Cortex of kidney (tissue), 1 donor: ENCODE measurements at places on chromosomes 7 and 10.

DNA sequence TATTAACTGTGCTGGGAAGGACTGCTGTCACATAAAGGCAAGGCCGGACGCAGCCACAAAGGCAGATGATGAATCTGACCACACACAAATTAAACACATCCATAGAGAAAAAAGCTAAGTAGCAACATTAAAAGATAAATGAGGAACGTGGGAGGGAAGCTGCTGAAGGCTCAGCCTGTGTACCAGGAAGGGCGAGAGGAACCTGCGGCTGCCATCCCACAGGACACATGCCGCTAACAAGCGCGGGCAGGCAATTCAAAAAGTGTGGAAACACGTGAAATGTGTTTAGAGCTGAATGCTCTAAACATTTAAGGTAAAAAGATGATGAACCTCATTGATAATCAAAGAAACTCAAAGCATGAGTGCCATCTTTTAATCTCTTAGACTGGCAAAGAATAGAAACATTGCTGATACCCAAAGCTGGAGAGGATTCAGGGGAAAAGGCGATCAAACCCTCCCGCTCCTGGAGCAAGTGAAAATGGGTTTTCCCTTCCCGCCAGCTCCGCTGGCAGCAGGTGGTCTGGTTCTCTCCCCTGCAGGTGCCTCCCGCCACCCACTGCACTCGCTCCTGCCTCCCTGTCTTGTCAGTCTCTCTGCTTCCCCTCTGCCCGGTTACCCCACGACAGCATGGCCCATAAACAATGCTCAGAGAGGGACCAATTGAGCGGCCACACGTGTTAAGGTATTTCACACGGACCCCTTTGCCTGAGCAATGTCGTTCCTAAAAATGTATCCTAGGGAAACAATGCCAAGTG lies 4.2 kb downstream of the STK32C start:
- DNase-seq = no peak

- no peak for DNase-seq
These were observed 76.3 kb upstream of the CAMK2B start for GRCh38 chr7:44401692-44402091.

- no peak for DNase-seq
These were observed 8.2 kb upstream of the DDIT4 start for GRCh38 chr10:72265508-72265907.

GRCh38 chr10:102775935-102776669 lies 32.4 kb downstream of the WBP1L start:
- no peak for DNase-seq

DNA sequence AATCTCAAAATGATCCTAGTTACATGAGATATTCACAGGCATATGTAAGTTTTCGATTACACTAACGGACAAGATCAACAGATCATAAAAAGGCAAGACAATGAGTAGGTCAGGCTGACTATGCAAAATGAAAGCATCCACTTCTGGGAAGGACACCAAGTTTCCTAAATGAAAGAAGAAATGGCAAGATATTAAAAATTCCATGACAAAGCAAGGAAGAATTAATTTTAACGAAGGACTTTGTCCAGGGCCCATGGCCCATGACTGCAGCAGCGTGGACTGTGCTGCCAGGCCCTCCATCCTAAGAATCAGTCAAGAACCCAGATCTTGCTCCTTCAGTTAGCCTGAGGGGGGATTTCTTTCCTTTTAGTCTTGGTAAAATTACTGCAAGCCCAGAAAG lies 182.4 kb upstream of the FRMD4A start:
- no peak for DNase-seq

GRCh38 chr10:132610071-132610701 lies 72.6 kb downstream of the INPP5A start:
- DNase-seq = no peak

DNA sequence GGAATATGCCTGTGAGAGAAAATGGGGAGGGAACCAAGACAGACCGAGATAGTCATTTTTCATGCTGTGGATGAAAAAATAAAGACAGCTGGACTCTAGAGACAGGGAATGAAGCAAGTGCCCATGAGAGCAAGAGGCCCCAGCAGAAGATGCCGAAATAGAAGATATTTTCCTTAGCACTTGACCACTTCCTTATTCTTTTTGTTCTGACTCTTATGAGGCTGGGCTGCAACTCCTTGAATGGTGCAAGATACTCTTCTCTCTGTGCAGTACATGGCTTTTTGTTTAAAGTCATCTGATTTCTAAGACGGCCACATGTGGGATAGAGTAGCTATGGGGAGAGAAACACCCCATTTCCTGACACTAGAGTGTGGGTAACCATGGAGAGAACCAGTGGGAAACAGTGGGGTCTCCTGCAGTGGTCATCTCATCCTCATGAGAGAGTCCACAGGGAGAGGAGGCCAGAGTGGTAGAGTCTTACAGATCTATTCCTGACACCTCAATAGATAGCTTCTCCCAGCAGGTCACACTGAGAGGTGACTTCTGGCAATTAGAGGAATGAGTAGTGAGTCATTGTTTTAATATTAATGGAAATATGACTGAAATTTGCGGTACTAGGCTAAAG lies 18.0 kb upstream of the VCL start:
- DNase-seq = no peak

GRCh38 chr10:133614830-133615580 lies 11.6 kb downstream of the FRG2B start:
- DNase-seq = no peak

DNA sequence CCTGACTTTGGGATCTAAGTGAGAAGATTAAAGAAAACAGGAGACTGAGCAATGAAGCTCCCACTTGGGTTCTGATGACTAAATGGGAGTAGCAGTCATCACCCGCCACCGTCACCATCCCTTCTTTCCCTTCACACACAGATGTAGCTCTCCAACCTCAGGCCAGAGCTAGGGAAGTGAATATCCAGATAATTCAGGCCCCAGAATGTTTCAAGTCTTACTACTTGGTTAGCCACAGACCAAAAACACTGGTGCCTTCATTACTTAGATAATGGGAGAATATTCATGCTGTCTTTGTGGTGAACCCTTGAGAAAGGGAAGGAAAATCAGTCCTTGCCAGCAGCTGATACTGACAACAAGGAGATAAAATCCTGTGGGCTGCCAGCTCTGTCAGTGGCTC lies 100.7 kb downstream of the OSBPL3 start:
- no peak for DNase-seq

- no peak for DNase-seq
These were observed 21.4 kb upstream of the RAPGEF5 start for GRCh38 chr7:22378199-22378980.

- no peak for DNase-seq
These were observed 33.7 kb upstream of the C7orf33 start for GRCh38 chr7:148556892-148557291.

- DNase-seq = no peak
These were observed 28.8 kb downstream of the XPNPEP1 start for GRCh38 chr10:109894516-109894915.

DNA sequence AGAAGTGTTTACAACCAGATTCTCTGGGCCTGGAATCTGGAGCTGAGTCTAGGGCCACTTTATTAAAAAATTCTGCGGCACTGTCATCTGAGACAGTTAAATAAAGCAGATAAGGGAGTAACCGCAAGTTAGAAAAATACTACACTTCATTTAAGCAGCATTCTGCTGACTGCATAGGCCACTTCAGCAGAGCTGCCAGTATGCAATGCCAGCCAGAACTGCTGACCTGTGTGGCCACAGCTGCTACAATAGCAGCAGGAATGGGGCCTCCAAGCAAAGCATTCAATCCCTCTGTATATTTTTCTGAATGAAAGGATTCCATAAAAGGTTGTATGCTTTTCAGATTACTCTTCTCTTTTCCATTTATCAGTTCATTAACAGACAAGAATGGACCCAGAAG lies 136.0 kb downstream of the COL28A1 start:
- DNase-seq = no peak

GRCh38 chr7:87784424-87784823 lies 91.7 kb downstream of the SLC25A40 start:
- no peak for DNase-seq

GRCh38 chr10:71622154-71622526 lies 97.4 kb downstream of the C10orf105 start:
- DNase-seq = no peak

- no peak for DNase-seq
These were observed 91.5 kb upstream of the CUX1 start for GRCh38 chr7:101725921-101726320.

GRCh38 chr7:80379034-80379982 lies 132.6 kb downstream of the GNAT3 start:
- DNase-seq = no peak

DNA sequence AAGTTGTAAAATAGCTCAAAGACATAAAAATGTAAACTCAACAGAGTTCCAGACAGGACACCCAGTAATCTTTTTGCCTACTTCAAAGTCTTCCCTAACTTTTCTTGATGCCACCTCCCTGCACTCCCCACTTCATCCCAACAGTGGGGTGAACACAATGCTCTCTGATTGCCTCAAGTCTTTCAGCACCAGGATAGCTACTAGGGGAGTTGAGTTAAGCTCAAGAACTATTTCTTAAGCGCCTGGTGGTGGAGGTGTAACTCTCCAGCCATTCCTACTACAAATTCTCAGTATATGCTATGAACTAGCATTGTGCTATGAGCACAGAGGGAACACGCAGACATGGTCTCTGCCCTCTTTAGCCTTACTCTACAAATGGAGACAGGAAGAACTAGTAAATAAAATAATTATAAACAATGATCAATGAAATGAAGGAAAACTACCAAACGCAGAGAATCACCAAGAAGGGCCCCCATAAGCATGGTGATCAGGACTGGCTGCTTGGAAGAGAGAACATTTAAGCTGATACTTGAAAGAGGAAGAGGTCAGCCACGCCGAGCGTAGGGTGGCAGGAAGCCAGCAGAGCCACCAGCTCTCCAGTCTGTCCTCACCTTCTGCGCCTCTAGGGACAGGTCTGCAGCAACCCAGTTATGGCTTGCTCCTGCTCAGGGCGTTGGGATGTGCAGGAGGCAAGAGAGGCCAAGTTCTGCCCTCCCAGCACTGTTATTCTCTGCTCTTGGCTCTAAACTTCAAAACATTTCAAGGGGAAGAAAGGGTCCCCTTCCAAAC lies 16.7 kb upstream of the FRA10AC1 start:
- DNase-seq = no peak

DNA sequence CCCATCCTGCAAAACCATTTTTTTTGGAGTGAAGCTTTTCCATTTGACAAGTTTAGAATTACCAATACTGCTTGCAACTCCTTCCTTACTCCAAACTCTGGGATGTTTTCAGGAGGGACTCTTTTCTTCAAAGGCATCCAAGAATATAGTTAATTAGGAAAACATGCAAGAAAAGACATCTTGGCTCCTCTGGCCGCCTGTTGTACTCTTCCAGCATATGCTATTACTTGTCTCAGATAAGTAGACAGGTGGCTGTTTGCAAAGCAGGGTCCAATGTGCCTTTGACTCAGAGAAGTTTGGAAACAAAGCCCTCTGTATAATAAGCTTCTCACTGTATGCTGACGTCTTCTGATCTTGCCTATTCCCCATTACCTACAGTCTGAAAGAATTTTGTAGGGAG lies 746.5 kb downstream of the AUTS2 start:
- DNase-seq = no peak

DNA sequence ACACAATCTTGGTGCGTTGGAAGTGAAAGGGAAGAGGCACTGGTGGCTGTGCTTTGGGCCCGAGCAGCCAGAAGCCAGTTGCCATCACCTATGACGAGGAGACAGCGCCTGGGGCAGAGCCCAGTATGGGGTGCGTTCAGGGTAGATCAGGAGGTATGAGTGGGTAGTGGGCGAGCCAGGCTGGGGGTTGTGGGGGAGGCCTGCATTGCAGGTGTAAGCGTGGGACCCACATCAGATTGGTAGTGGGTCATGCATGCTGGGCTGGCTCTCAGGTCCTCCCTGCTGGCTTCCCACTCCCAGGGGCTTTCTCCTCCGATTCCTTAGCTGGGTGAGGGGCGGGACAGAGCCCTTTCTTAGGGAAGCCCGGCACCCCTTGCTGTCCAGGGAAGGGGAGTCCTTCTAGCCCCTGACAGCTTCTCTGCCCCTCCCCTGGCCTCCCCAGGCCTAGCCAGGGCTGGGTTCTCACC lies 445 bp upstream of the PVRIG start:
- DNase-seq = no peak

DNA sequence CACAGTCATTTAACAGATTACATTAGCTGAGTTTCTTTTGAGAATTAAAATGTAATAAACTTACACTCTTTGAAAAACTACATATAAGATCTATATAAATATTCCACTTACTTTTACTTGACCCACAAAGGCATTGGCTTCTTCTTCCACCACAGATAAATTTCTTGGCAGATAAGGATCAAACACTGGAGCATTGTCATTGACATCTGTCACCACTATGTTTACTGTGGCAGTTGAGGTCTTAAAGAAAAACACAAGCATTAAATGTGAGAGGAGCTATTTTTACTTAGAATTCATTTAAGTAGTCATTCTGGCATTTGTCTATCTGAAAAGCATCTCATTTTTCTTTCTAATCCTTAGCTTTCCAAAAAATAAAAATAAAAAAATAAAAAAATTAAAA lies 734.4 kb downstream of the PCDH15 start:
- no peak for DNase-seq

DNA sequence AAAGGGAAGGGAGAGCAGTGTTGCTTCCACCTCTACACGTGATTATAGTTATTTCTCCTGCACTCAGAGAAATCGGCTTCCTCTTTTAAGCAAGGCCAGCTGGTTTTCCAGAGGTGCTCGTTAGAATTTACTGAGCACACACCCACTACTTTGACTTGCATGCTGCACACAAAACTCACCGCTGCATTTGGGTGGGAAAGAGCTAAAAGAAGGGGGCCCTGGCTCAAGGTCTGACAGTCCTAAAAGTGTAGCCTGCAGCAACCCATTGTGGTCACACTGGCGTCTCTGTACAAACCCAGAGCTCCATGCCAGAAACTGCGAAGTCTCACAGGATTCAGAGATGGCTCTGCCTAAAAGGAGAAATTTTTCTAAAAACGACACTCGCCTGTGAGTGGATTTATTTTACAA lies 133.7 kb downstream of the SLC25A13 start:
- no peak for DNase-seq

DNA sequence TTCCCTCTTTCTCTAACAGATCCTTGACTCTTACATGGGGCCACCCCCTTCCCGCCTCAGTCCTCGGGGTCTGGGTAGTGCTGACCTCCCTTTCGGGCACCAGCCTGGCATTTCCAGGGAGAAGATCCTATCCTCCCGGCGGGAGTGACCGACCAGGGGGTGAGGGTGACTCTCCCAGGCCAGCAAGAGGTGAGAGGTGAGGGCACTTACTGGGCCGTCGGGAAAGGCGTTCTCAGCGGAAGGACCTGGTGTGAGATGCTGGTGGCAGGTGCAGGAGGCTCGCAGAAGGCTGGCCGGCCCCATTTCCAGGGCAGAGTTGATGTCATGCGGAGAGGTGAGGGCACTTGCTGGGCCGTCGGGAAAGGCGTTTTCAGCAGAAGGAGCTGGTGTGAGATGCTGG lies 4.2 kb upstream of the FOXL3 start:
- no peak for DNase-seq

GRCh38 chr7:128427289-128427891 lies 17.6 kb upstream of the IMPDH1 start:
- DNase-seq = no peak

DNA sequence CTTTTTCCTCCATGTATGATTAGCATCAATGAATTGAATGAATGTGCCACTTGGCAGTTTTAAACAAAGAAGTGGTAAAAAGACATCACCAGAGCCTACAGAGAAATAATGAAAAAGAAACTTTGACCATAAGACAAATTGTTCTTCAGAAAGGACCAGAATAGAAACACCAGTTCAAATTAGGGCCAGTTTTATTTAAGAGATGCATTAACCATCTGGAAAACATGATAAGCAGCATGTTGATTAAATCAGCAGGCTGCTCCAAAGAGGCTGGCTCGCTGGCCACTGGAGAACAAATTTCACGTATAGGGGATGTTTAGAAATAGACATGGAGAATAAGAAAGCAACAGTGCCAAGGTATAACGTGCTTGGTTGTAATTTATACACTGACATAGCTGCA lies 242.3 kb upstream of the AOAH start:
- no peak for DNase-seq
